Stimulated activated naive B cell treated with anti-CD40 and anti-IgM and Interleukin-4, amounts not matched to agents 10 μg/mL and 1 μg/mL and 100 μg/mL, for 72 hours (primary cell): ENCODE measurements at places on chromosomes 2 and 18.

- no peak for DNase-seq
Observed at GRCh38 chr2:196481324-196481697, 158.2 kb upstream of the CCDC150 start.

GRCh38 chr2:178873912-178874311 is 66.7 kb upstream of the TTN start:
- DNase-seq = no peak

GRCh38 chr2:40584432-40584831 is 132.5 kb upstream of the SLC8A1 start:
- no peak for DNase-seq

GRCh38 chr2:119649364-119649917 is 29.6 kb upstream of the TMEM177 start:
- DNase-seq = no peak

GRCh38 chr2:2993172-2993692 is 384.4 kb downstream of the EIPR1 start:
- DNase-seq = no peak

DNA sequence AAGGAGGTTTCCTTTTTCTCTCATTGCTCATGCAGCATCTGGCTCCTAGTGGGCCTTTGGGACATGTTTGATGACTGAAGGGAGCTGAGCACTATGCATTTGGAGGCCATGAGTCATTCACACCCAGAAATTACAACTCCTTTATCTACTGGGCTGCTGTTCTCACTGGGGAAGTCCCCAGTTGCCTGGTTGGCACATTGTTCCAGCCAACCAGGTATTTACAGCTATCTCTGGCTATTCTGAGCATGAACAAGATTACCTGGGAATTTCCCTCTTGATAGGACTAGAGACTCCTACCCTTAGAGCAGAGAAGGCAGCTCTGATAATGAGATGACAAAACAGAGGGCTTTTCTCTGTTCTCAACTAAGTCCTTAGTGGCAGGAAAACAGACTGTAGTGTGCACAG is 206.5 kb downstream of the SETBP1 start:
- peak; percentile 80 for DNase-seq

DNA sequence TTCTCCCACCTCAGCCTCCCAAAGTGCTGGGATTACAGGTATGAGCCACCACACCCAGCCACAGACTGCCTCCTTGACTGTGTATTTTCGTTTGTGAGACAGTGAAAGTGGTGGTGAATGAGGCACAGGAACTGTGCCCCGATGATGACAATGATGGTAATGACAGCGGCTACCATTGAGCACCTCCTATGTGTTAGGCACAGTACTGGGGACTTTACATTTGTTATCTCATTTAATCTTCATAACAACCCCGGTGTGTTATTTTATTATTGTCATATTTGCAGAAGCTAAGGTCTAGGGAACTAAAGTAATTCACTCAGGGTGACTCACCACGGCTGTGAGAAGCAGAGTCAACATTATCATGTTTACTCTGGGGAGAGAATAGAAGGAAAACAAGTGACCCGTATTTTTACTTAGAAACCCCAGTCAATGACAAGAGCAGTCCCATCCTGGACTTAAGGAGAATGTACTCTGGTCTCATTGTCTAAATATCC is 77.6 kb upstream of the ALPP start:
- DNase-seq = no peak

DNA sequence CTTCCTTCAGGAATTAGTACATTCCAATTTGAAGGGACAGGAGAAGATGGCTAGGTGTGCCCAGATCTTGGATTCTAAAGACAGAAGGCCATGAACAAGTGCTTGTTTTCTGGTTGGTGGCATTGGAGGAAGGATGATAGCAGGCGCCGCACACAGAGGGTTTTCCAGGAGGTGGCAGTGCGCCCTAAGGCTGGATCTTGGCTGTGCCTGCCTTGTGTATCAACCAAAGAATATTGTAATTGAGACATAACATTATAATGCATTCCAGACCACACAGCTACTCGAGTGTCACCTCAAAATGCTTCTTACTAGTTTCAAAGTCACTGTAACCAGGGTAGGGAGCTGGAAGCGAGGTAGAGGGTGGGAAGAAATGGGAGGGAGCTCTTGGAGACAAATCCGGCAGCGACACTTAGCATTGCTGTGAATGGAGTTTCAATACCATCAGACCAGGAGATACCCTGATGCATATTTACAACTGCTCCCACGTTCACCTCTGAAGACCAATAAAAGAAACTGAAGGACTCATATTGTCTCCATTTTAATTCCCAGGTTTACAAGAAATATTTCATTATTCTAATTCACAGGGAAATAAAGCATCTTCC is 42.5 kb downstream of the CPO start:
- DNase-seq = no peak

- no peak for DNase-seq
Observed at GRCh38 chr2:82283075-82283474, 1978.5 kb upstream of the LRRTM1 start.

GRCh38 chr2:26971911-26972786 is 1.7 kb downstream of the MAPRE3 start:
- DNase-seq = no peak

DNA sequence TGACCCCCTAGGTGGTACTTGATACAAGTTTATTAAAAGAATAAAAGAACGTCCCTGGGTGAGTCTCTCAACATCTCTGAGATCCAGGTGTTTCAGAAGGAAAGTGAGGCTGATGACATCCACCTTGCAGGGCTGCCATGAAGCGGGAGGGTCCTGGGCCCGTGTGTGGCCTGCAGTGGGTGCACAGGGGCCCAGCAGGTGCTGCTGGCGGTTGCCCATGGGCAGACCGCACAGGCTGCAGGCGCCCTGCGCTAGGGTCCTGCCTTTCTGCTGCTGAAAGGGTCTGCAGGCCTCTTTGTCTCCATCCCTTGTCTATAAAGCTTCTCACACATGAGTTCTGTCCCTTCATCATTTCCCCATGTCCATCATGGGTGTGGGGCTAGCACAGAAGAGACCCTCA is 247.0 kb downstream of the TFCP2L1 start:
- no peak for DNase-seq

GRCh38 chr18:3250237-3251107 is 2.9 kb downstream of the MYL12A start:
- DNase-seq = no peak

DNA sequence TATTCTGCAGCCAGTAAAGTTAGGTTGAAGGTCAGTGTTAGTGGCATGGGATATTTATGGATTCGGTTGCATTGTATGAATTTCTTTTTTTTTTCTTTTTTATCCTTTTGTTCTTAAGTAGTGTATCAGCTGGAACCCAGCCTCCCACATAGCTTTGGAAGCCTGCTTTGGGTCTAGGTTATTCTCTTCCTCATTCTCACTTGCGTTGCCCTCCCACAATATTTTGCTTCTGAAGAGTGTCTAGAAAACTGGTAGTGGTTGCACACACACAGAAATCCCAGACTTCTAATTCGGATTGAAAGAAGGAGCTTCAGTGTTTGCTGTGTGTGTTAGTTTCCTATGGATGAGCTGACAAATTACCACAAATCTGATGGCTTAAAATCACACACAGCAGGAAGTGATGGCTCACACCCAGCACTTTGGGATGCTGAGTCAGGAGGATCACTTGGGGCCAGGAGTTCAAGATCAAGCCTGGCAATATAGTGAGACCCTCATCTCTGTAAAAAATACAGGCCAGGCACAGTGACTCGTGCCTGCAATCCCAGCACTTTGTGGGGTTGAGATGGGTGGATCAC is 104.8 kb downstream of the ARL4C start:
- DNase-seq = no peak

- peak; percentile 28 for DNase-seq
Observed at GRCh38 chr2:157782057-157782845, 93.9 kb downstream of the ACVR1 start.

GRCh38 chr2:215527736-215528135 is 91.9 kb upstream of the FN1 start:
- no peak for DNase-seq

DNA sequence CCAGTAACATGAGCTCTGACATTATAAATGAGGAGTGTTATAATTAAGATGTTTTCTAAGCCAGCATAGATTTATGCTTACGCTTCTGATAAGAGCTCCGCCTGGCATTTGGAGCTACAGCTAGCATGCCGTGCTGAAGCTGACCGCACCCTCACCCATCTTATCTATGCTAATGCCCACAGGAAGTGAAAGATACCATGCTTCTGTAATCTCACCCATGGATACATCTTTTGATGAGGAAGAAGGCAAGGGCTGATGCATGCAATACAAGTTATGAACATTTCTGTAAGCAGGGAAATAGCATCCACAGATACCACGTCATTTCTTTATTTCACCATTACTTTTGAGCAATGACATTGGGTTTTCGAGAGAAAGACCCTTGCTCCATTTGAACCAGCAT is 82.3 kb downstream of the ARL4C start:
- DNase-seq = peak; percentile 44

- DNase-seq = no peak
Observed at GRCh38 chr2:219783359-219783975, 156.0 kb downstream of the SLC4A3 start.

- DNase-seq = peak; percentile 42
Observed at GRCh38 chr2:113376913-113377445, 60.5 kb upstream of the ZNG1B start.

DNA sequence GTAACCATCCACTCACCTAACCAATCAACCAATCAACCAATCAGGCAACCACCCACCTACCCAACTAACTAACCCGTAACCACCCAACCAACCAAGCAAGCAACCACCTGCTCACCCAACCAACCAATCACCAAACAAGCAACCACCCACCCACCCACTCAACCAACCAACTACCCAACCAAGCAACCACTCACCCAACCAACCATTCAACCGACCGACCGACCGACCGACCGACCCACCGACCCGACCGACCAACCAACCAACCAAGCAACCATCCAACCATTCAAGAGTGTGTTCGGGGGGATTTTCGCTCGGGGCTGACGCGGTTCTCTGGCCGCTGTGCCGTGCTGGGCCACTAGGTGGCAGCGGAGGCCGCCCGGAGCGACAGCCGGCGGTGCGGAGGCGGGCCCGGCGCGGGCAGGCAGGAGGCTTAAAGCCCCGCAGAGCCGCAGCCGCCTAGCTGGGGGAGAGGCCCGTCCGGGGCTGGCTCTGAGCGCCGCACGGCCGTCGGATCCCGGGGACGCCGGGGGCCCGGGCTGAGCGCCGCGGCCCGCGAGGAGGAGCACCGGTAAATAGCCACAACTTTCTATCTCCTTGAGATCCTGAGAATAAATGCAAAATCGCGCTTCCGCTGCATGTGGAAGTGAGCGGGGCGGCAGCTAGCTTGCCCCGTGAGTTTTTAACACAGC is at the start of gene MC5R:
Gene MC5R (plus strand): TSS at position 443 of the 689 bp plus-strand sequence. CDS start 1,617 bp downstream, outside the sequence.
- DNase-seq = peak; percentile 68

- DNase-seq = no peak
Observed at GRCh38 chr2:61356261-61356957, 114.5 kb downstream of the USP34 start.

GRCh38 chr2:217698691-217699090 is 304.1 kb downstream of the TNS1 start:
- DNase-seq = no peak

GRCh38 chr2:73255907-73256617 is 22.0 kb downstream of the CCT7 start:
- DNase-seq = no peak

DNA sequence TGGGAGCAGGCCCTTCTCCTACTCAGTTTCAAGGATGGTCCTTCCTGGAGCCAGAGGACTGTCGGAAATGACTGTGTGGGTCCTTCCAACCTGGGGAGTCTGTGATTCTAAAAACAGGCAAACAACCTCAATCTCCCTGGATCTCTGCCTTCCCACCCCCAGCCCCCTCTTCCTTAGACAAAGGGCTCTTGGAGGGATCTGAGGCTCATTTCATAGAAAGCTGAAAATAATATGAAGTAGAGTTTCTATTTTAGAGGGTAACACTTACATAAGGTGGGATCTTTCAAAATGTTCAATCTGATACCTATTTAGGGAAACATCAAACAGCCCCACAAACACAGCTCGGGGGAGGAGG is 69.4 kb downstream of the RHOB start:
- no peak for DNase-seq

GRCh38 chr2:159249990-159250715 is 36.4 kb downstream of the WDSUB1 start:
- DNase-seq = no peak

GRCh38 chr18:6004683-6005082 is 109.4 kb upstream of the TMEM200C start:
- peak; percentile 44 for DNase-seq

- DNase-seq = no peak
Observed at GRCh38 chr2:145066151-145066661, 546.3 kb upstream of the ZEB2 start.

DNA sequence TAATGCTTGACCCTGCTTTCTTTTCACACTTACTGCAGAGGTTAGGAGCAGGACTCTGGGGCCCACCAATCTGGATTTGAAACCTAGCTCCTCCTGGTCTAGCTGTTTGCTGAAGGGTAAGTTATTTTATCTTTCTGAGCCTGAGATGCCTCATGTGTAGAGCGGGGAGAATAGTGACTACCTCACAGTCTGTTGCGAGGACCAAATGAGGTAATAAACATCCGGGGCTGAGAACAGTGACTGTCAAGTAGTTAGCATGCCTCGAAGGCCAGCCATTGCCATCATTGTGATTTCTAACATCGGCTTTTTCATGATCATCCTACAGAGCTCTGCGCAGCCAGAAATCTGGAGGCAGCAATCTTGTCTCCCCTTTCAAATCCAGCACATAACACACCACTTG is 32.9 kb downstream of the PTPRM start:
- DNase-seq = no peak

GRCh38 chr18:59617468-59617932 is 79.7 kb downstream of the CCBE1 start:
- no peak for DNase-seq

DNA sequence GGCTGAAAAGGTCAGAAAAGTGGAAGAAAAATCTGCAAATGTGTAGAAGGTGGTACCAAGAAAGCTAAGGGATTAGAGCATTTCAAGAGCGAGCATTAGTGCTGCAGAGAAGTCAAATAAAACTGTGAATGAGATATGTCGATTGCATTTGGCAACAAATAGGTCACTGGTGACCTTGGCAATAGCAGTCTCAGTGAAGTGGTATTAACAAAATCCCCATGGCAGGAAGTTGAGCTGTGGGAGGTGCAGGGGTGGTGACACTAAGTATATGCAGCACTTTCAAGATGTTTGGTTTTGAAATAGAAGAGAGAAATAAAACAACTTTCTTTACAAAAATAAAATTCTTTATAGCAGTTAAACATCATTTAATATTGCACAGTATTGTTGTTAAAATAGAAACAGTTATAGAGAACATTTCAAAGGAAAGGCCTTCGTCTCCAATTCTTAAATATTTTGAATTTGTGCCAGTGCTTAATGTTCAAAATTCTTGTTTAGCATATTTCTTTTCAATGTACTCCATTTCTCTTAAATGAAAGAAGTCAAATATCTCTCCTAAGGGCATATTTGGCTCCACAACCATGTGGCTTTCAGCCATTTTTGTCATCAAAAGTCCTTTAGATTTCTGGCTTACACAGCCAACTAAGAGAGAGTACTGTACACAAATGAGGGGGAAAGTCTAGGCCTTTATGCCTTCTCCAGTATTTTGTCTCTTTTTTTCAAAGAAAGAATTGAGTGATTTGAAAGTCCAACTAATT is 443.0 kb upstream of the MMADHC start:
- no peak for DNase-seq

- DNase-seq = no peak
Observed at GRCh38 chr2:52862801-52863200, 904.8 kb upstream of the CHAC2 start.

GRCh38 chr18:7987284-7987976 is 420.3 kb downstream of the PTPRM start:
- DNase-seq = no peak

- no peak for DNase-seq
Observed at GRCh38 chr18:3510024-3510423, 60.1 kb downstream of the TGIF1 start.

- DNase-seq = no peak
Observed at GRCh38 chr2:27099334-27099955, 12.9 kb downstream of the KHK start.

- DNase-seq = no peak
Observed at GRCh38 chr18:25112821-25113434, 239.0 kb downstream of the ZNF521 start.
